Bronchial epithelial cell (primary cell): ENCODE measurements at places on chromosomes 4 and X. TPM values are rescaled to one million over a fixed set of nuclear protein-coding genes. Genes with fewer than 3 reads are reported as not detected.

- peak; percentile 99 for DNase-seq
These were observed 224.0 kb downstream of the APBB2 start for GRCh38 chr4:40990236-40990898.

DNA sequence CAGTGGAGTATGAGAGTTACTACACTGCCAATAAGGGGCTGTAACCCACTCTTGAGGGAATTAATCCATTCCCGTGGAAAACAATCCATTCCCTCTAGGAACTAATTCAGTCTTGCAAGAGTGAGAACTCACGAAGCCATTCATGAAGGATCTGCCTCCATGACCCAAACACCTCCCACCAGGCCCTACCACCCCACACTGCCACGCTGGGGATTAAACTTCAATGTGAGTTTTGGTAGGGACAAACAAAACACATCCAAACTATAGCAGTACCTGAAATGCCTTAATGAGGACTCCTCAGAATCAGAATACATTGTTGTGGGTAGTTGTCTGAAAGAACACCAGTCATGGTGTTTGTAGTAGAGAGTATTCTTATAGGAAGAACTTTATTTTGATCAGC lies 19.2 kb downstream of the PAGE4 start:
- DNase-seq, result no peak

TKTL2 gene
- under 0.01 TPM in 1 of 2 replicates, not detected in the other for total RNA-seq

DNA sequence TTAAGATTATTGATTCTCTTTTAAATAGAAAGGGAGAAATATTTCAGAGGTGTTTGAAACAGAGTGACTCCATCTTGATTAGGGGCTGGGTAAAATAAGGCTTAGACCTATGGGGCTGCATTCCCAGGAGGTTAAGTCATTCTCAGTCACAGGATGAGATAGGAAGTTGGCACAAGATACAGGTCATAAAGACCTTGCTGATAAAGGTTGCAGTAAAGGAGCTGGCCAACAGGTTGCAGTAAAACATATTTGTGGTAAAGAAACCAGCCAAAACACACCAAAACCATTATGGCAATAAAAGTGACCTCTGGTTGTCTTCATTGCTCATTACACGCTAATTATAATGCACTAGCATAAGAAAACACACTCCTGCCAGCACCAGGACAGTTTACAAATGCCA lies 165.0 kb downstream of the SPIN4 start:
- DNase-seq, result peak; percentile 10

GPC3 gene
- 0.26 and 0.90 TPM in 2 replicates for total RNA-seq

DNA sequence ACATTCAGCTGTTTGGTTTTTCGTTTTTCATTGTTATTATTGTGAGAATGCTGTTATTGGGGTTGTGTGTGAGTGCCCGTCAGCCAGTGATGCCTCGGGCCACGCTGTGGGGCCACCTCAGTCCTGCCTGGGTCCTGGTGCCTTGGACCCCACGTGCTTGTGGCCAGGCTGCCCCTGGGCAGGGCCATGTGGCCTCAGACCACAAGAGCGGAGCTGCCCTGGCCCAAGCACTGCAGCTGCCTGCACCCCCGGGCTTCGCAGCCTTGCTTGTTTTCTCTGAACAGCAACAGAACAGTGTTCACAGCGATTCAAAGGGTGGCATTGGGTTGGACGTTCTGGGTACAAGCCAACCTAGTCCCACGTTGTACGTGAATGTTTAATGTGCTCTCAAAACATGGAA lies 56.9 kb downstream of the CPLX1 start:
- DNase-seq, result no peak

DNA sequence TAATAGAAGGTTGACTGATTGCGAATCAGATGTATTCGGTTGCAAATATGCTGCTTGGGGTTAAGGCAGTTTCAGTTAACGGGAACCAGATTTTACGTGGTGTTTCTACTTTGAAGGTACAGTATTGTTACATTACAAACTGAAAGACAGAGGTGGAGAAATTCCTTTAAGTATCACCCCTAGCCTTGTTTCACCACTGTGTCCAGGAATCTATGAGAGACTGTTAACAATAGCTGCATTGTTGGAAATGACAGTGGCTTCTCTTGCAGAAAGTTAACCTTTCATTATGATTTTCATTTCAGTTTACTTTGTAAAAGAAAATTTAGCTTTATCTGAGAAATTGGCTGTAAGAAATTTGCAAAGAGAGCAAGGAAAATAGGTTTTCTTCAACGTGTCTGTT lies 2.6 kb downstream of the CDKL5 start:
- no peak for DNase-seq

DNA sequence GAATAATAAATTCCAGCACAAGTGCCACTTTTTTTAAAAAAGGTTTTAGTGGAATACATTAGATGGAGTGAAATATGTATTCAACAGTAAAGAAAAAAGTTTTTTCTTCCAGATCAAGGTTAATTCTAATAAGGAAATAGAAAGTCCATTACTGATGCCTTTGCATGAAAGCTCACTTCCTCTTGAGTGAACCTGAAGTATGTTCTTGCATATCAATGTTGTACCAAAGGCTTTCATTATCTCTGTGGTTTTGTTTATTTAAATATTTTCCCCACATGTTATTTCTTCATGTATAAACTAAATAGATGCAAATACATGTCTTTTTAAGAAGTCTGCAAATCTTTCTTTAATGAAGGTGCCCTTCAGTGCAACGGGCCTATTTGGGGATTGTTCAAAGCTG lies 307.9 kb downstream of the C4orf33 start:
- DNase-seq, result no peak

DNA sequence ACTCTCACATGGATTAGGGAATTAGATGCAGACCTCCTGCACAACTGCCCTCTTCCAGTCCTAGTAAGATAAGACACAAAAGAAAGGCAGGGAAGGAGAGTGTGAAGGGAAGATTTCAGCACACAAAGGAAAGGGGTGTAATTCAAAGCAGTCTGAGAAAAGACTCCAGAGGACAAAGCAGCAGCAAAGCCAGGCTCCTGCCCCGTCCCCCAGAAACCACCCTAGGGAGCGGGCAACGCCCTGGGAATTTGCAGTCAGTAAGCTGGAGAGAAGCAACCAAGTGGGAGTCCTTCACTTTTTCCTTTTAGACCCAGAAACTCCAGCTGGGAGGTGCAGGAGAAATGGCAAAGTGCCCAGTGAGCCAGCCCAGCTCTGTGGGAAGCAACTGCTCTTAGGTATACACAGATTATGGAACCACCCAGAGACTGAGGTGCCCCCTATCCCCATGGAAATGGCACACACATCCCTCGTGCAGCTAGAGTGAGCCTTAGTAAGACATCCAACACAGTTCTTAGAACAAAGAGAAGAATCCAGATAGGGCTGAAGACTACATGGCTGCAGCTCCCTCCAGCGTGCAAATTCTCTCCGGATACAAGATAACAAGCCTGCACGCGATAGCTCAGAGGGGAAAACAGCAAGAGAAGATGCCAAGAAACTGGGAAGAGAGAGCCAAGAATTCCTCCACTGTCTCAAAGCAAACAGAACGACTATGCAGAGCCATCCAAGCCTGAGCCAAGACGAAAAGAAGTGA lies 26.5 kb upstream of the IRAK1 start:
- peak; percentile 9 for DNase-seq

DNA sequence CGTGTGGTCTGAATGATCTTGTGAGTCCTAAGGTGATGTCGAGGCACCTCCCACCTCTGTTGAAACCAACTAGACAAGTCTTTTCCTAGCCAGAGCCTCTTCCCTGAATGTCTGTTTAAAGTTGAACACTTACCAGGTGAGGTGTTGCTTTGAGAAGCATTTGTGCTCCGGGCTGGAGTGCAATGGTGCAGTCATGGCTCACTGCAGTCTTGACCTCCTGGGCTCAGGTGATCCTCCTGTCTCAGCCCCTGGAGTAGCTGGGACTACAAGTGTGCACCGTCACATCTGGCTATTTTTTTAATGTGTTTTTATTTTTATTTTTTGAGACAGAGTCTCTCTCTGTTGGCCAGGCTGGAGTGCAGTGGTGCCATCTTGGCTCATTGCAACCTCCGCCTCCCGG lies 18.1 kb downstream of the RNF4 start:
- no peak for DNase-seq

MAP7D2 gene
- under 0.01 and 0.38 TPM in 2 replicates for total RNA-seq

DNA sequence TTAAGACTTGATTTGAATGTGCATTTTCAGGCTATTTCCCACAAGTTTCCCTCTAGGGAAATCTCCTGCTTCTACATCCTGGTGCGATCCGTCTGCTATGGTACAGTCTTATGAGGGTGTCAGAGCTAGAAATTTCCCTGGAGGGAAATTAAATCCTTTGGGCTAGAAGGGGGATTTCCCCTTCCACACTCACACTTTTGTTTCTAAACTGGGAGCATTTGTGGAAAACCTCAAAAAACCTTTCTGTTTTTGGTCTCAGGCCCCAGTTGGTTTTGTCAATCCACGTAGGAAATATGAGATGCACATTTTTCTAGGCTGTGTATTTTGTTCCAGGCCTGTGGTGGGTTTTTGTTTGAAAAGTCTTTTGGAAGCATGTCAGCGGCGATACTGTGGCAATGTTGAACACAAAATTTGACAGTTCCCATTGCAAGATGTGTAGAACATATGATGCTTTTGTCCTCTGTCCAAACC lies 17.8 kb downstream of the HMGB3 start:
- DNase-seq, result no peak

ZNF674 gene
- 6.0 and 11.6 TPM in 2 replicates for total RNA-seq

GRCh38 chr4:48212165-48212564 lies 57.5 kb downstream of the TEC start:
- no peak for DNase-seq

DNA sequence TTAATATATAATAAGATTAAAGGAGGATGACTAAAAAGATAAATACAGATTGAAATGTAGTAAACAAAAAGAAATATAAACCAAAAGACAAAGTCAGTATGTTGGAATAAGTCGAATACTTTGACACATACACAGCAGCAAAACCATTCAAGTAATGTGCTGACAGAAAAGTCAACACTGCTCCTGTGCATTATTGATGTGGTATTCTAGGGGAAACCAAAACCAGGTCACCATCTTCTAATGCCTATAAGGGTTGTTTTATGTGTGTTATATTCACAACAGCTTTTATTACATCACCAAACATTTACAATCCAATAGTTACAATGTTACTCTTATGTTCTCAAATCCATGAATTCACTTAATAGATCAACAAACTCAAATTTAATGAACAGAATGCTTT lies 111.8 kb upstream of the DKK2 start:
- no peak for DNase-seq

GRCh38 chr4:30256116-30256832 lies 463.9 kb upstream of the PCDH7 start:
- peak; percentile 69 for DNase-seq

DNA sequence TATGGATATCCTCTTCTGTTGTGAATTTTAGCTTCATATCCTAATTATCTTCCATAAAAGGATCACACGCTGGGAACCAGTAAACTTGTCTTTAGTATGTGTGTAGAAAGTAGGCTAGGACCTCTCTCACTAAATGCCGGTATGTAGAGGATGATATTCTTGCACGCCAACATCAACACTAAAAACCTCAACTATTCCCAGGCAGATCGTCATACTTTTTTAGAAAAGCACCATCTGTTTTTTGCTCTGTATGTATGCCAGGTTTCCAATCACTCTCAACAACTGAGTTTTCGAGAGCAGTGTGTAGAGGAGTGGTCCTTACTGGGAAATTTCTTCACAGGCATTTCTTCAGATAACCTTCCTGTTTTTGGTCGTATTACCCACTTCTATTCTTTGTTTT lies 283.6 kb downstream of the GALNTL6 start:
- DNase-seq, result no peak
